Chondrocyte (in vitro differentiated cells): ENCODE measurements at places on chromosomes 11 and 22. TPM values are rescaled to one million over a fixed set of nuclear protein-coding genes. Genes with fewer than 3 reads are reported as not detected.
A peak's percentile ranks its signal among the peaks of the same experiment; 100 is the strongest.

ABCC8 gene
- total RNA-seq: not detected in 3 replicates

UBQLN3 gene
- total RNA-seq: 0.13 to 0.31 TPM in 2 of 3 replicates, not detected in the other

DNA sequence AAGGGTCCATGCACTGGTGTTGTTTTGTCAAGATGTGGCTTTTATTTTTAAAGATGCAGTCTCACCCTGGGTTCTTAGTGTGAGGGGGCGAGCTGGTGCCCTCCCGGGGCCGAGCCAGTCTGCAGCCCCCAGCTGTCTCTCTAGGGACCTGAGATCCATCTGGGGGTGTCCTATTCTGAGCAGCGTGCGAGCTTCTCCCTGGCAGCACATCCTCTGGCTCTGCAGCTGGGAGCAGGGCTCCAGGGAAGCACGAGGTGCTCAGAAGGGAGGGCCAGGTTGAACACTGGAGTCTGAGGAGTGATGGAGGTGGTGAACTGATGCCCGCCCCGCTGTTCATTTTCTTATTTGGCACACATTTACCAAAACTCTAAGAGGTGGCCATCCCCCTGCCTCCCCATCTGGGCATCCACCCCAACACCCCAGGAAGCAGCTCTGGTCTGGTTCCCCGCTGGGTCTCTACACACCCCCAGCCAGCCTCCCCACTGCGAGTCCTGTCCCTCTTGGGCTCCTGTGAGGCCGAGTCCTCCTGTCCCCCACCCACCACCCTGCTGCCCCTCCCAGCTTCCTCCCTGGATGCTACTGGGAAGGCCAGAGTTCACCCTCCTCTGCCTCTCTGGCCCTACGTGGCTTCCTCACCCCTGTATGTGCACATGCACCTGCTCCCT is 956.4 kb downstream of the BRD1 start:
- no peaks in the 10 kb centered on the region for H3K36me3 ChIP-seq
- peaks cover 29% of the 10 kb centered on the region for H3K27me3 ChIP-seq
- H3K4me3 ChIP-seq: no peak overlapping the region

- H3K27ac ChIP-seq: peak overlapping the region; percentile 68
- no peak overlapping the region for H3K4me3 ChIP-seq
Measured at GRCh38 chr22:19990609-19991394, 25.8 kb downstream of the ARVCF start.

GRCh38 chr11:92267968-92268367 is 43.4 kb downstream of the FAT3 start:
- no peaks in the 10 kb centered on the region for H3K27me3 ChIP-seq
- H3K27ac ChIP-seq: peak overlapping the region; percentile 19
- no peak for DNase-seq
- H3K36me3 ChIP-seq: no peaks in the 10 kb centered on the region
- H3K4me1 ChIP-seq: peaks cover 38% of the 10 kb centered on the region
- H3K4me3 ChIP-seq: no peak overlapping the region

GRCh38 chr11:90134478-90135003 is at the start of gene NAALAD2:
NAALAD2 (plus strand) TSS chr11:90134663; CDS start chr11:90134759, 96 bp downstream.
- peaks cover 27% of the 10 kb centered on the region for H3K27me3 ChIP-seq
- no peaks in the 10 kb centered on the region for H3K36me3 ChIP-seq
- DNase-seq: peak; percentile 77
- H3K4me3 ChIP-seq: peak within 1 kb of the TSS; percentile 69
- peaks cover 17% of the 10 kb centered on the region for H3K4me1 ChIP-seq
